ENCODE measurements at places on chromosomes 2 and 18. TPM values are rescaled to one million over a fixed set of nuclear protein-coding genes. Genes with fewer than 3 reads are reported as not detected.

GRCh38 chr2:88239781-88240180, 69.6 kb downstream of the THNSL2 start:
- no peak for DNase-seq

- no peak for DNase-seq
Observed at GRCh38 chr2:12271589-12271984, 445.1 kb upstream of the TRIB2 start.

- DNase-seq = no peak
Observed at GRCh38 chr18:74589021-74589420, 8.6 kb upstream of the ZNF407 start.

Gene PPM1G
- total RNA-seq = 146 TPM

Gene MAP3K20
- total RNA-seq = 68.2 TPM

Measured in fibroblast of the aortic adventitia (primary cell).